GM23338 (cell line): ENCODE measurements at places on chromosomes 3 and 15. TPM values are rescaled to one million over a fixed set of nuclear protein-coding genes. Genes with fewer than 3 reads are reported as not detected.

DNA sequence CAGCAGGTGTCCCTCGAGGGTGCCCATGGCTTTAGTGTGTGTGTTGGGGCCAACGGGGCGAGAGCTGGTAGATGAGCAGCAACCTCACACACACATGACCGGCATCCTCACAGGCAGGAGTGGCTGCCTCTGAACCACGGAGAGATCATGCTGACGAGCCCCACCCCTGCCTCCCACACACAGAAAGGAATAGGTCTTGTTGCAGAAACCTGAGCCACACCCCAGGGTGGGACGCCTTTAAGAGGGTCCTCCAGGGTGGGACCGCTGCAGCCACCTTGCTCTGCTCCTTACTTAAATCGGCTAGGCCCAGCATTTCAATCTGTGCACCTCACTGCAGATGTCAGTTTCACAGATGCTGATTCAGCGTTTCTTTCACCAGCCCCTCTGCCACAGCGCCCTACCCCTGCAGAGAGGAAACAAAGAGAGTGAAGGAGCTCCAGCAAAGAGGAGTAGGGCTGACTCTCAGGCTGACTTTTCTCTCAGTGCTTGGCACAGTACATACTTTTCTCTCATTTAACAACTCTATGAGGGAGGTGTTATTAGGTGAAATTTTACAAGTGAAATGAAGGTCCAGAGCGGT, 61.2 kb upstream of the EPHB3 start:
- H3K27me3 ChIP-seq = no peaks in the 10 kb centered on the region
- H3K4me3 ChIP-seq = no peak overlapping the region
- 0 out of 2 replicates have a peak, but pooled peaks cover 4% of the 10 kb centered on the region for H3K4me1 ChIP-seq
- H3K27ac ChIP-seq = no peak overlapping the region

DNA sequence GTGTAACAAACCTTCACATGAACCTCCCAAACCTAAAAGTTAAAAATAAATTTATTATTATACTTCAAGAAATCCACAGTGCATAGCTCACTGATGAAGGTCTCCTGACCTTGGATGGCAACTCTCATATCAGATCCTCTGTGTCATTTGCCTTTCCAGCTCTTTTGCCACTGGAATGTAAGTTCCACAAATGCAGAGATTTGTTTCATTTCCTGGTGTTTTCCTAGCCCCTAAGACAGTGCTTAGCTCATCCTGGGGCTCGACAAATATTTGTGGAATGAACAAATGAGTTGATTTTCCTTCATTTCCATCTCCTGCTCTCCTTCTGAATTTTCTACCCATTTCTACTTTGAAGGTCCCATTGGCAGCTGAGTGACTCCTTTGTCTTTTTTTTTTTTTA, 56.0 kb downstream of the FRMD4B start:
- no peak overlapping the region for H3K27ac ChIP-seq
- no peaks in the 10 kb centered on the region for H3K27me3 ChIP-seq
- no peaks in the 10 kb centered on the region for H3K36me3 ChIP-seq
- DNase-seq = no peak

GRCh38 chr15:69410248-69410874, 3.8 kb upstream of the KIF23 start:
- no peaks in the 10 kb centered on the region; the same call in 1 of the 2 replicates for H3K4me1 ChIP-seq
- DNase-seq = peak; percentile 67
- H3K36me3 ChIP-seq = no peaks in the 10 kb centered on the region
- no peak overlapping the region for H3K27ac ChIP-seq
- no peaks in the 10 kb centered on the region for H3K27me3 ChIP-seq

DNA sequence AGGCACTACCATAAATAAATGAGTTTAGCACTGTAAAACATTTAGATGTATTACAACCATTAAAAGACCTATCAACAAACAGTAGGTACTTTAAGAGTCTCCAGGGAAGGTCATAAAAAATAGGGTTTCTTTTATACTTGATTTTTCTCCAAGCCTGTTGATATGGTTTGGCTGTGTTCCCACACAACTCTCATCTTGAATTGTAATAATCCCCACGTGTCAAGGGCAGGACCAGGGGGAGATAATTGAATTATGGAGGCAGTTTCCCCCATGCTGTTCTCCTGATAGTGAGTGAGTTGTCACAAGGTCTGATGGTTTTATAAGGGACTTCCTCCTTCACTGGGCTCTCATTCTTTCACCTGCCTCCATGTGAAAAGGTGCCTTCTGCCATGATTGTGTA, 468.9 kb upstream of the UBE2E2 start:
- DNase-seq = no peak
- no peak overlapping the region for H3K4me3 ChIP-seq
- no peaks in the 10 kb centered on the region for H3K4me1 ChIP-seq
- no peak overlapping the region for H3K27ac ChIP-seq

- no peaks in the 10 kb centered on the region for H3K27me3 ChIP-seq
- H3K4me1 ChIP-seq = no peaks in the 10 kb centered on the region
- H3K4me3 ChIP-seq = no peak overlapping the region
- DNase-seq = no peak
Observed at GRCh38 chr3:87541723-87542122, 265.3 kb upstream of the POU1F1 start.

DNA sequence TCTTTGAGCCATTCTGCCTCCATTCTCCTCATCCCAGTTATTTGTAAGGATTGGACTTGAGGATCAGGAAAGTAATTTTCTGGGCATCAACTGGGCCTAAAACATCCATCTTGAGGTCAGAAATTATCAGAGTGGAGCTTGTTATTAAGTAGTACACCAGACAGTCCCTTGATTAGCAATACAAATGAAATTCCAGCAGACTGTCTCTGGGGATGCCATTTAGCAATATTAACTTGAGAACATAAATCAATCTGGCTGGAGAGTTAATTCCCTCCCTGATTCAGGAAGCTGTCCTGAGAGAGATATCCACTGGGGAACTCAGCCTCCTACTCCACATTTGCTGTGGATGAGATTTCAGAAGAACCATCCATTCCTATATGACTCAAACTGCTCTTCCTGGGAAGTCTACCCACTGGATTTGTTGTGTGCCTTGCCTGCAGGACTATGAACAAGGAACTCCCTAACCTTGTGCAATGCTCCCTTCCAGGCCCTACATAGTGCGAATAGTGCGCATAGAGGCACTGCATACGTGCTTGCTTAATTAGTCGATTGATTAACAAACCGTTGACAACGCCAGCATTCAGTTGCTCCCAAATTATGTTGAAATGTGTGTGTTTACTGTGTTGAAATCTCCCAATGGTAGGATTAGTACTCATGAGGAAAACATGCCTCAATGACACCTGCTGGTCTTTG, 36.1 kb upstream of the MTMR14 start:
- DNase-seq = no peak
- no peaks in the 10 kb centered on the region for H3K4me1 ChIP-seq
- H3K27ac ChIP-seq = no peak overlapping the region
- H3K36me3 ChIP-seq = no peaks in the 10 kb centered on the region
- H3K4me3 ChIP-seq = no peak overlapping the region

DNA sequence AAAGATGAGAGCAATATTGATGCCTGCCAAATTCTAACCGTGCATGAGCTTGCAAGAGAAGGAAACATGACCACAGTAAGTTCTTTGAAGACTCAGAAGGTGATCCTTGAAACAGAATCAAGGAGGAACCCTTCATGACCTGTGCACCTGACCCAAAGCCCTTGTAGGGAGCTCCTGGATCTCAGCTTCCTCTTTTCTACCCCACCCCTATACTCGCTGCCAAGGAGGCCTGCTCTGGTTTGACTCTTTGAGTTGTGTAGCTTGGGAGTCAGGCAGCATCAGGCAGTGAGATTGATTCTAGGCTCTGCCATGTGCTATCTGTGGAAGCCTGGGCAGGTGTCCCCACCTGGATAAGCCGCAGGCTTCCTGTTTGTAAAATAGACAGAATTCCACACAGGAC, 10.6 kb downstream of the TTC21A start:
- DNase-seq = no peak
- H3K27ac ChIP-seq = no peak overlapping the region
- no peaks in the 10 kb centered on the region for H3K4me1 ChIP-seq
- H3K27me3 ChIP-seq = no peaks in the 10 kb centered on the region
- H3K4me3 ChIP-seq = no peak overlapping the region
- no peaks in the 10 kb centered on the region for H3K36me3 ChIP-seq

- H3K4me3 ChIP-seq = no peak overlapping the region
- no peak overlapping the region for H3K27ac ChIP-seq
- no peaks in the 10 kb centered on the region for H3K4me1 ChIP-seq
- H3K36me3 ChIP-seq = no peaks in the 10 kb centered on the region
Observed at GRCh38 chr3:12178091-12178820, 19.5 kb upstream of the TIMP4 start.

DNA sequence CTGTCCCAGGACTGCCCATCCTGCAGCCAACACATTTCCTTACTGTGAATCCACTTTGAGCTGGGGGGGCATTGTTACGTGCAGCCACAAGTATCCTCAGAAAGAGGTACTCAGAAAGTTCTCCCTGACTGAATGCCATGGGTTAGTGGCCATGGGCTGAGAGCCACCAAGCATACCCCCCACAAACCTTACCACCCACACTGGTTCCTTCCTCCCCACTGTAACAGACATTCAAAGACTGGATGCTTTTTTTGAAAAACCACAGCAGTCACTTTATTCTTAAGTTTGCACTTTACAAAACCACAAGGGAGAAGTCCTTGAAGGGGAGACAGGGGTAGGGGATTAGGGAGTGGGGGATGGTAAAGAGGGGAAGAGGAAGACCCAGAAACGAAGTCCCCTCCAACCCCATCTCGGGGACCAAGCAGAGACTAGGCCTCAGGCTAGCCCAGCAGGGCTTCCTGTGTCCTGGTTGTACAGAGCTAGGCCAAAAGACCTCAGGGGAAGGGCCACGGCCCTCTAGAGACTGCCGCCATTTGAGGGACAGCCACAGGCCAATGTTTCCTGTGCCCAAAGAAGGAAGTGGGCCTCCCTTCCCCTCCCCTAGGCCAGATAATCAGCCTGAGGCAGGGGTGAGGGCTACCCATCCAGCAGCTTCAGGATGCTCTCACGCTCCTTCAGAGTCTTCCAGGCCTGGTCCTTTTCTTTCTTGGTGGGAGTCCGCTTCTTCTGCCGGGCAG, 10.1 kb upstream of the CAMK1 start:
- 0 out of 2 replicates have a peak, but pooled peaks cover 6% of the 10 kb centered on the region for H3K36me3 ChIP-seq
- no peak overlapping the region for H3K27ac ChIP-seq
- H3K4me1 ChIP-seq = no peaks in the 10 kb centered on the region
- H3K27me3 ChIP-seq = 0 out of 2 replicates have a peak, but pooled peaks cover 2% of the 10 kb centered on the region
- H3K4me3 ChIP-seq = no peak overlapping the region

GRCh38 chr3:12462159-12462947, 21.9 kb upstream of the TSEN2 start:
- H3K27ac ChIP-seq = no peak overlapping the region
- DNase-seq = no peak

DNA sequence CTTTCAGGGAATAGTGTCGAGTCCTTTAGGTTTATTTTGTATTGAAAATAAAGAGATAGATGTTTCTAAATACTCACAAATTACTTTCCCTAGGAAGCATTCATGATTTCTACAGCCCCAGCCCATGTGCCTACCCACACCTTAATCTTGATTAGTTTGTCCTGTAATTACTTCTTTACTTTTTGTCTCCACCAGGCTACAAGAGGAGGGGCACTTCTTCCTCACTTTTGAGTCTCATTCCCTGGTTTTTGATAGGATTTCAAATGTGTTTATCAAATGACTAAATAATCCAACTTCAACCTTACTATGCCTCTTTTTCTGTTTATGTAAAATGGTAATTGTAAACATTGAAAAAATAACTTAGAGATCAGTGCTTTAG, 1.8 kb downstream of the PXK start:
- no peak for DNase-seq
- H3K4me1 ChIP-seq = peaks cover 11% of the 10 kb centered on the region
- no peaks in the 10 kb centered on the region for H3K36me3 ChIP-seq
- H3K27me3 ChIP-seq = peaks cover 25% of the 10 kb centered on the region

DNA sequence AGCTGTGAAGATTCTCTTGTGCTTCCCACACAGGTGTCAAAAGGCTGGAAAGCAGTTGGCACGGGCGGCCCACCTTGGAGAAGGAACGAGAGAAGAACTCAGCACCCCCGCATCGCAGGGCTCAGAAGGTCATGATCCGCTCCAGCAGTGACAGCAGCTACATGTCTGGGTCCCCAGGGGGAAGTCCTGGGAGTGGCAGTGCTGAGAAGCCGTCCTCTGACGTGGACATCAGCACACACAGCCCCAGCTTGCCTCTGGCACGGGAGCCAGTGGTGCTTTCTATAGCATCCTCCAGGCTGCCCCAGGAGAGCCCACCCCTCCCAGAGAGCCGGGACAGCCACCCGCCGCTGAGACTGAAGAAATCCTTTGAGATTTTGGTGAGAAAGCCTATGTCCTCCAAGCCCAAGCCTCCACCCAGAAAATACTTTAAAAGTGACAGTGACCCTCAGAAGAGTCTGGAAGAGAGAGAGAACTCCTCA, 31.4 kb downstream of the STARD5 start:
- no peak for DNase-seq
- H3K27me3 ChIP-seq = no peaks in the 10 kb centered on the region
- no peaks in the 10 kb centered on the region for H3K4me1 ChIP-seq
- H3K27ac ChIP-seq = no peak overlapping the region
- H3K36me3 ChIP-seq = no peaks in the 10 kb centered on the region

- DNase-seq = no peak
- no peaks in the 10 kb centered on the region for H3K36me3 ChIP-seq
- H3K27ac ChIP-seq = no peak overlapping the region
- no peak overlapping the region for H3K4me3 ChIP-seq
- peaks cover 13% of the 10 kb centered on the region for H3K4me1 ChIP-seq
Observed at GRCh38 chr15:79900087-79900486, 3.3 kb upstream of the MTHFS start.

- no peaks in the 10 kb centered on the region for H3K36me3 ChIP-seq
- H3K4me3 ChIP-seq = no peak overlapping the region
- H3K4me1 ChIP-seq = peaks cover 7% of the 10 kb centered on the region; the same call in 1 of the 2 replicates
- no peaks in the 10 kb centered on the region for H3K27me3 ChIP-seq
- no peak overlapping the region for H3K27ac ChIP-seq
Observed at GRCh38 chr3:127162947-127163645, 29.8 kb upstream of the PRR23E start.

GRCh38 chr3:126355777-126356372, 1.3 kb downstream of the KLF15 start:
- H3K36me3 ChIP-seq = no peaks in the 10 kb centered on the region; the same call in 1 of the 2 replicates

GRCh38 chr3:86890741-86891396, 100.1 kb downstream of the VGLL3 start:
- H3K36me3 ChIP-seq = no peaks in the 10 kb centered on the region
- peaks cover 23% of the 10 kb centered on the region for H3K4me1 ChIP-seq
- peak overlapping the region; percentile 11; the same call in 1 of the 2 replicates for H3K4me3 ChIP-seq

GPR62 gene
- total RNA-seq = 0.38 TPM in 1 of 2 replicates, not detected in the other

TM4SF18 gene
- total RNA-seq = 1.0 and 1.6 TPM in 2 replicates

CD200R1 gene
- total RNA-seq = 0.12 and 0.28 TPM in 2 replicates

ECE2 gene
- 0.24 TPM in 1 of 2 replicates, not detected in the other for total RNA-seq

SRGAP3 gene
- total RNA-seq = 8.6 and 9.4 TPM in 2 replicates

CMTM8 gene
- 14.3 and 24.5 TPM in 2 replicates for total RNA-seq

ACAN gene
- 4.5 and 4.9 TPM in 2 replicates for total RNA-seq

TLR9 gene
- total RNA-seq = not detected in 2 replicates

RAMAC gene
- 27.4 and 29.2 TPM in 2 replicates for total RNA-seq

DOCK3 gene
- total RNA-seq = 5.6 and 6.1 TPM in 2 replicates

IL16 gene
- total RNA-seq = not detected in 2 replicates
